SK-N-SH (cell line): ENCODE measurements at places on chromosomes 6 and 20. TPM values are rescaled to one million over a fixed set of nuclear protein-coding genes. Genes with fewer than 3 reads are reported as not detected.

DNA sequence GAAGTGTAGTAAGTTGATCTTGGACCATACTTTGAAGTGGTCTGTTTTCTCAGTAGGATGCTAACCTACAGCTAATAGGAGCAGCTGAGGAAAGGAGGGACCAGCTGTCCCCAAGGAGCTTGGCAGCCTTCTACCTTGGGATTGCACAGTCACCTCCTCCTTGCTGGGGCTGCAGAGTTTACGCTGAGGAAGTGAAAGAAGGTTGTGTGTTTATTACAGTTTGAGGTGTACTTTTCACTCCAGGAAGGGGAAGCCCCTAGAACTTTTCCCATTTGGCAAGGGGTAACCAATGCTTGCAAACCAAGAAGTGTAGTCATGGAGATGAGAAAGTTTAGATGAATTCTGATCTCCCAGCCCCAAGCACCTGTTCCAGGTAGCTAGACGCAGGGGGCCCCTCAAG lies 58.8 kb downstream of the BMP6 start:
- no peaks in the 10 kb centered on the region for H3K4me1 ChIP-seq
- peaks cover 28% of the 10 kb centered on the region; the same call in 1 of the 2 replicates for H3K27me3 ChIP-seq
- no peak overlapping the region for H3K27ac ChIP-seq

DNA sequence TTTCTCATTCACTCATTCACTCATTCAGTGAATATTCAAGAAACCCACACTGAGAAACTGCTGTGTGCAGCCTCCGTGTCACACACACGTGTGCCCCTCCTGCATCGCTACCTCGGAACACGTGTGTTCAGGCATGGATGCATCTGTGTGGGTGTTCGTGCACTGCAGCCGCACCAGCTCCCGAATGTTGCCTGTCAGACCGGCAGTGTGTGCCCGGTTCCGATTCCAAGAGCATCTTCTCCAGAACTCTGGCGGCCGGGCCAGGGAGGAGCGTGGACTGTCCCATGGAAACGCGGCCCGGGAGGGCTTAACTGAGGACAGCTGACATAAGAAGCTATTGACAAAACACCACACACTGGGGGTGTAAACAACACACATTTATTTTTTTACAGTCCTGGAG lies 216.0 kb downstream of the DLL1 start:
- no peak overlapping the region for H3K4me3 ChIP-seq
- H3K27me3 ChIP-seq: no peaks in the 10 kb centered on the region
- DNase-seq: no peak
- H3K27ac ChIP-seq: no peak overlapping the region
- H3K36me3 ChIP-seq: no peaks in the 10 kb centered on the region
- H3K4me1 ChIP-seq: no peaks in the 10 kb centered on the region

- H3K4me1 ChIP-seq: peaks cover 15% of the 10 kb centered on the region; the same call in 1 of the 2 replicates
- no peaks in the 10 kb centered on the region for H3K36me3 ChIP-seq
- H3K4me3 ChIP-seq: no peak overlapping the region; the same call in 1 of the 2 replicates
- no peaks in the 10 kb centered on the region for H3K27me3 ChIP-seq
Observed at GRCh38 chr6:4313044-4313686, 177.8 kb upstream of the ECI2 start.

The SDHAF4 gene
- polyA plus RNA-seq: 8.6 and 11.5 TPM in 2 replicates

DNA sequence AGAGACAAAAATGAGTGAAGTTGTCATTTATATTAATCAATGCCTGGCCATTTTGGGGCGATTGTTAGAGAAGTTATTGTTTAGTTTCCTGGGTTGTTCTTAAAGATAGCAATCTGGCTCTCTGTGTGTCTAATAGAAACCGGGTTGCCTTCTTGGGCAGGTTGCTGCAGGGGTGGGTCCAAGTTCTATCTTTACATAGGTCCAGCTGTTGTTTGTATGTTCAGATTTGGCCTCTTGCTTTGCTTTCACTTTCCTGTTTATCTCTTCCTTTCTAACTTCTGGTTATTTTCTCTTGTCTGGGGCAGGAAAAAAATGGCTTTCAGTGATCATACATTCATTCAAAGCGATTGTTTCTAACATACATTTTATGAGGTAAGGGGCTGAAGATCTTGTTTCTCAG lies 128.4 kb upstream of the NOX3 start:
- H3K27me3 ChIP-seq: no peaks in the 10 kb centered on the region
- no peak overlapping the region for H3K4me3 ChIP-seq
- H3K27ac ChIP-seq: no peak overlapping the region
- no peaks in the 10 kb centered on the region for H3K36me3 ChIP-seq
- DNase-seq: no peak
- no peaks in the 10 kb centered on the region for H3K4me1 ChIP-seq

DNA sequence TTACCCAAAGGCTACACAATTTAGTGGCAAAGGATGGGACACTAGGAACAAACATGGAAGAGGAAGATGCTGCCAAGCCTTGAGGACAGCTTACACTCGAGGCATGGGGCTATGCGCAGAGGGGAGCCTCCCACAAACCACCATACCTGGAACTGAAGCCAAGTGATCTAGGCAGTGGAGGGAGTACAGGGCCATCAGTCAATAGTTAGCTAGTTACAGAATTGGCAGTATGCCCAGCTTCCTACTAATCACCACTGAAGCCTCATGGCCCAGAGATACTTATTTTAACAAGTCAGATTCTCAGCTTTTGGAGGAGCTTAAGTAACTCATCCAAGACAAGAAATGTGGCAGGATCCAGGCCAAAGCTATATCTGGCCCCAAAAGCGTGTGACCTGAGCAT lies 226.6 kb upstream of the MOCS1 start:
- H3K4me1 ChIP-seq: no peaks in the 10 kb centered on the region
- H3K36me3 ChIP-seq: no peaks in the 10 kb centered on the region
- DNase-seq: no peak
- no peak overlapping the region for H3K27ac ChIP-seq
- H3K4me3 ChIP-seq: no peak overlapping the region
